ENCODE measurements at places on chromosomes 11 and 22. TPM values are rescaled to one million over a fixed set of nuclear protein-coding genes. Genes with fewer than 3 reads are reported as not detected.

ETS1 gene
- polyA plus RNA-seq, result 41.0 TPM

TMPRSS4 gene
- 1.7 TPM for polyA plus RNA-seq

NXPE4 gene
- not detected for polyA plus RNA-seq

SCO2 gene
- polyA plus RNA-seq, result 4.3 TPM

ALDH3B2 gene
- polyA plus RNA-seq, result 1.1 TPM

KCNQ1OT1 gene
- 0.06 TPM for polyA plus RNA-seq

KCNK7 gene
- 1.5 TPM for polyA plus RNA-seq

SLC7A4 gene
- polyA plus RNA-seq, result 0.05 TPM

Data from keratinocyte (primary cell).